ENCODE measurements at places on chromosomes 2 and 18. TPM values are rescaled to one million over a fixed set of nuclear protein-coding genes. Genes with fewer than 3 reads are reported as not detected.

The LINC00305 gene
- not detected for total RNA-seq

The SERPINB10 gene
- total RNA-seq = 0.22 TPM

The CXCR1 gene
- not detected for total RNA-seq

The FABP1 gene
- total RNA-seq = not detected

The NGEF gene
- 16.8 TPM for total RNA-seq
